ENCODE measurements at places on chromosomes 11 and 22.

- DNase-seq: no peak
Measured at GRCh38 chr11:40306938-40307548, 1152.4 kb downstream of the LRRC4C start.

DNA sequence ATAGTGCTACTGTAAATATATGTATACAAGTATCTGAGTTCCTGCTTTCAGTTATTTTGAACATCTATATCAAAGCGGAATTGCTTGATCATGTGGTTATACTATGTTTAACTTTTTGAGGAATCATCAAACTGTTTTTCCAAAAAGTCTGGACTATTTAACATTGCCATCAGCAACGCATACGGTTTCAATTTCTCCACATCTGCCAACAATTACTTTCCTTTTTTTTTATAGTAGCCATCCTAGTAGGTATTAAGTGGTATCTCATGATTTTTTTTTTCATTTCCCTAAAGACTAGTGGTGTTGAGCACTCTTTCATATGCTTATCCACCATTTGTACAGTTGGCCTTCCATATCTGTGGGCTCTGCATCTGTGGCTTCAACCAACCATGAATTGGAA lies 1.3 kb upstream of the UBE4A start:
- no peak for DNase-seq

DNA sequence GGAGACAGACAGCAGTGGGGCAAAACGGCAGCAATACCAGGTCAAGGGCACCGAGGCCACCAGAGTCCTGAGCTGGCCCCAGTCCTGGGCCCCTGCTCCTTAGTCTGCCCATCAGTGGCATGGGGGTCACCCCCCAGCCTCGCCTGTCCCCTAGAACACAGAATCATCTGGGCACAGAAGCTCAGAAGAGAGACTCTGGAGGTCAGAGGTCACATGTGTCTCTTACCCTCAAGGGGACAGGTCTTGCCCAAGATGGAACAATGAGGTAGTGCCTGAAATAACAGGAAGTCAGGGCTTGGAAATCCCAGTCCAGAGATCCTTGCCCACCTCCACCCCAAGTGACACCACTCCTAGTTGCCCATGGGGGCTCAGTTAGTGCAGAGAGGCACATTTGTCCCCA lies 20.6 kb downstream of the PDE2A start:
- DNase-seq: no peak

DNA sequence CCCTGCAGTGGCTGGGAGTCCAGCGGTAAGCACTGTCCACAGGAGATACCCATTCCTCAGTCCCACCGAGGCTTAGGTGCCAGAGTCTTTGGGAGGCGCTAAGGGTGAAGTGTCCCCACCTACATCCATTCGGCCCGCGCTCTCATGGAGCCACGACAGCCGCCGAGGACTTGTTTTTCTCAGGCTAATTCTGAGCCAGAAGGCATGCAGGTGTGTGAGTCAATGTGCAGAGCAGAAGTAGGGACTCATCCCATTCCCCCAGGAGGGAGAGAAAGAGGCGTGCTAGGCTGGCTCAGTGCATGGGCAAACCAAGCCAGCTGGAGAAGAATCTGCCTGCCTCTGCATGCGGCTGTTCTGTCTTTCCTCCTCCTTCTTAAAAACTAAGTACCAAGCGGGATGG lies 46.6 kb downstream of the KCNC1 start:
- no peak for DNase-seq

DNA sequence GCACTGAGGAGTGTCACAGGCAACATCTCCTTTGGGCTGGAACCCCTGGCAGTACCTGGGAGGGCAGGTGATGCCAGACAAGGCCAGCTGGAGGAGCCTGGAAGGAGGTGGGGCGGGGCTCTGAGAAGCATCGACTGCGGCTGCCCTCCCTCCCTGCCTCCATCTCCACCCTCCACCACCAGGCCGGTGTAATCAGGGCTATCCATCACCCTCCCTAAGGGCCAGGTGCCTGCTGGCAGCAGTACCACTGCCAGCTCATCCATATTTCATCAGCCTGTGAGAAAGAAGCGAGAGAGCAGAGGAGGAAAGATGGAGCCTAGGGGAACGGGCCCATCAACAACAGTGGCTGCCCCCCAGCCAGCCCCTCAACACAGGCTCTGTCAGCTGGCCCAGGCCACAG lies 51.4 kb upstream of the RASD2 start:
- DNase-seq: no peak

GRCh38 chr11:67024410-67024809 lies 1.5 kb downstream of the SYT12 start:
- DNase-seq: no peak

DNA sequence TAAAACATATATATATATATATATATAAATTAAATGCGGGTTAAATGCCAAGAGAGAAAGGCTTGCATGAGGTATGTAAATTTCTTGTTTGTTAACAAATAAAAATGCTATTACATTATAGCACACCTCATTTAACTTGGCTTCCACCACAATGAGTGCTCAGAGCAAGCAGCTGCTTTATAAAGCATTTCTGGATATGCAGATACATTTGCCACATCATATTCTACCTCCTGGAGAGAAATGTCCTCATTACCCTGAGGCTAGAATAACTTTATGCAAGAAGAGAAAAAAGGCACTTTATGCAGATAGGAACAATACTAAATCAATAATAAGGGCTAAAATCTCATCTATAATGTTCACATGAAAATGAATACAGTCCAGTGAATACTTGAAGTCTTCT lies 181.7 kb upstream of the CCDC90B start:
- no peak for DNase-seq

GRCh38 chr11:73401217-73401923 lies 25.2 kb downstream of the RELT start:
- no peak for DNase-seq

GRCh38 chr11:112238041-112238440 lies 11.8 kb downstream of the PTS start:
- DNase-seq: no peak

GRCh38 chr22:35984183-35985175 lies 44.1 kb downstream of the RBFOX2 start:
- no peak for DNase-seq

- no peak for DNase-seq
Measured at GRCh38 chr11:35163702-35164496, 24.9 kb downstream of the CD44 start.

GRCh38 chr11:69010964-69011623 lies 2.0 kb downstream of the MRGPRF start:
- DNase-seq: no peak

GRCh38 chr22:43858156-43858895 lies 4.0 kb downstream of the SULT4A1 start:
- DNase-seq: no peak

DNA sequence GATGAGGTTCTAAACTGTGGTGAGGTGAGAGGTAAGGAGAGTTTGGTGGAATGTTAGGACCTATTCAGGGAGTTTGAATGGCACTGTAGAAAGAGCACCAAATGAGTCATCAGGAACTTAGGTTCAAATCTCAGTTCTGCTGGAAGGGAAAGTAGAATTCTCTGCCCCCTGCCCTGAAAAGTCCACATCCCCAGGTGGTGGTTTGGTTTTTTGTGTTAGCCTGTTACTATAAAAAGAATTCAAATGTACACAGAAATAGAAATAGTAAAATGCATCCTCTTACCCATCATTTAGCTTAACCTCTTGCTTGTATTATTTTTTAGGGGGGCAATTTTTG lies 20.2 kb downstream of the PPFIBP2 start:
- no peak for DNase-seq

GRCh38 chr11:91947215-91947820 lies 277.3 kb upstream of the FAT3 start:
- DNase-seq: no peak

DNA sequence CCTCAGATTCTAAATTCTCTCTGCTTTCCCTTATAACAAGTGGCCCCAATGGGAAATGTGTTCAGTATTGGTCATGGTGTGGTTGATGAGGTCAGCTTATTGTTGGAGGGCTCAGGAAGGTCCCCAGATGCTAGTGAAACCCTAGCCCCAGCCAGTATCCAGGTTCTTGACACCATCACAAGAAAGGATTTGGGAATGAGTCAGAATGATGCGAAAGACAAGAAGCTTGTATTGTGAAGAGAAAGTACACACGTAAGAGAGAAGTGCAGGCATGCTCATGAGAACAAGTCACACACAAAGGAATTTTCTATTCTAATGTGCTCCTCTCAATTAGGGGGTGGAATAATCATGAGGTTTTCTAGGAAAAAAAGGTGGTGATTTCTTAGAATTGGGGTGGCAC lies 34.9 kb upstream of the TRPC6 start:
- no peak for DNase-seq

DNA sequence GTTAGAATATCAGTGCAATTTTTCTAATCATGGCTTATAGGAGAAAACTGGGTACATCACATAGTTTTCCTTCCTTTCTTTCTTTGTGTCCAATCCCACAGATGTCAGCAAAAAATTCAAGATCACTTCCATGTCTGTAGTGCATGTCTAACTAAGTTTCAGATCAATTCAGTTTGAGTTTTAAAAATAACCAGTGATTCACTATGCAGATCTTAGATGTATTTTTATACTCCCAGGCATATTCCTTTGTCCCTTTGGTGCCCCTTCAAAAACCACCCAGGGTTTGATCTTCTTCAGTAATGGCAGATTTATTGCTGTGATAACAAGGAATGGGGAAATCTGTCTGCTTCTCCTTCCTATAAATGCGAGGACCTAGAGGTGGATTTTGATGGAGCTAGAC lies 915.6 kb downstream of the METTL15 start:
- no peak for DNase-seq

DNA sequence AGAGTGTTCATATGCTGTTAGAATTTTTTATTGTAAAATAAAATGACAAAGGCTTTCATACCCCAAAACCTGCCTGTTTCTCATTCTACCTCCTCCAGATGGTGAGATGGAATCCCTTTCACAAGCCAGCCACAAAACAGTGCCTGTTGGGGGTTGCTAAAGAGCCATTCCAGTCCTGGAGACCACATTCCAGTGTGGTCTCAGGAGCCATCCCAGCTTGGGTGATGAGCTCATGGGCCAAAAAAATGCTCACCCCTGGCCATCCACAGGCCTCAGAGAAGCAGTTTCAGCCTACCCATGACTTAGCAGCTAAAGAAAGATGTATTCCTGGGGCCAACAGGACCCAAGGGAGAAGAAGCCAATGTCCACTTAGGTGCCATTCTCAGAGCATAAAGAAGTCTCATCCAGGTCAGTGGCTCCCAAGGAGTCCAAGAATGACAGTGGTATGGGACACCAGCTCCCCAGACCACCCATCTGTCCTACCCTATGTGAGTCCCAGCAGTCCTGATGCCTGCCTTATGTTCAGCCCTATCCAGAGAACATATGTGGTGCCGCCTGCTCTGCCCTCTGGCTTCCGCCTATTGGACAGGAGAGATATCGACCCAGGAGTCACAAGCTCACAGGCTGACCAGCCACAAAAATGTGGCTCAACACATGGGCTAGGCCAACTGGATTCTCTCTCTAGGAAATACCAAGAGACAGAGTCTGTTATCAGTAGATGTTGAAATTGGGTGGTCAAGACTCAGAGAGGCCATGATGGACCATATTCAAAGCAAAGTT lies 26.4 kb downstream of the C11orf91 start:
- no peak for DNase-seq

GRCh38 chr11:61955422-61956135 lies 5.4 kb downstream of the BEST1 start:
- DNase-seq: no peak

GRCh38 chr11:13348305-13348704 lies 70.7 kb downstream of the BMAL1 start:
- no peak for DNase-seq

- no peak for DNase-seq
Measured at GRCh38 chr11:86793307-86793706, 7.0 kb upstream of the PRSS23 start.

DNA sequence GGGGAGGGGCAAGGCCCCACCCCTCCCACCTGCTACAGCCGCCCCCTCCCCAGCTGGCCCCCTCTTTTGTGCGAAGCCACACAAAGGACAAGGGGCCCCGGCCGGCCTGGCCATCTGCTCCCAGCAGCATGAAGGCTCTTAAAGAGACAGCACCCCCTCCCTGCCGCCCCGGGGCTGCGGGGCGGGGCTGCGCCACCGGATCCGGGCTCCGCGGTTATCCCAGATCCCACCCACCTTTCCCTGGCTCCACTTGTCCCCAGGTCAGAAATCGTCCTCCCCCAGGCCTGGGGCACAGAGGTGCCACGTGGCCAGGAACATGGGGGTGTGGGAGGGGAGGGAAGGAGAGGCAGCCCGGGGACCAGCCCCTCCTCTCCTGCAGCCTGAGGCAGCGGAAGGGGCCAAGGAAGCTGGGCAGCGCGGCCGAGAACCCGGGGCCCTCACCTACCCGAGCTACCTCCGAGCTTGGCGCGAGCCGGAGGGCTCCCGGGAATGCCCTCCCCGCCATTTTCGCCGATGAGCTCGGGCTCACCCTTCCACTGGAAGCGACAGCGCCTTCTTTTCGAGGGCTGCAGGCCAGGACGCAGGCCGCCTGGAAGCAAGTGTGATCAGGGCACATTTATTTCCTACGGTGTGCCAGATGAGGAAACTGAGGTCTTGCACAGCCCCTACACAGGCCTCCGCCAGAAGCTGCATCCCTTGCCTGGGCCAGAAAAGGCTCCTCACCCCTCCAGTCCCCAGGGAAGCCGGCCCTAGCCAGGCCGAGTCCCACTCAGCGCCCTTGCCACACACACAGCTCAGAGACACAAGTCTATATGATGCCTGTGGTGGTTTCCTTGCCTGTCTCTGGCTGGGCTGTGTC lies 2.5 kb upstream of the RCOR2 start:
- no peak for DNase-seq

DNA sequence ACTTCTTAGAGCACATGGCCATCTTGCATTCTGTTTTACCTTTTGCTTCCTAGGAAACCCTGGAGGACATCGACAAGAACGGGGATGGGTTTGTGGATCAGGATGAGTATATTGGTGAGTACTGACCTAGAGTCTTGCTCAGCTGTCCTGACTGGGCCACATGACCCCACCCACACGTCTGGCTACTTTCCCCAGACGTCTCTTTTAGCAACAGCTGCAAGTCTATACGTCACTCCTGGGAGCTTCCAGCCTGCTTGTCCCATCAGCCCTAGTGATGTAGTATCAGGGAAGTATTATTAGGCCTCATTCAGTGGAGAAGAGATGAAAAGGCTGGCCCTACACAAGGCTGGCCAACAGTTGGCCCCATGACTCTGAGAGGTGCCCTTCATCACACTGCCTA lies 9.6 kb downstream of the RCN1 start:
- DNase-seq: no peak

GRCh38 chr22:48722661-48723060 lies 1105.0 kb downstream of the BRD1 start:
- no peak for DNase-seq

- no peak for DNase-seq
Measured at GRCh38 chr11:122491509-122491908, 164.0 kb upstream of the UBASH3B start.

GRCh38 chr11:75939992-75940391 lies 125.0 kb downstream of the UVRAG start:
- DNase-seq: no peak

DNA sequence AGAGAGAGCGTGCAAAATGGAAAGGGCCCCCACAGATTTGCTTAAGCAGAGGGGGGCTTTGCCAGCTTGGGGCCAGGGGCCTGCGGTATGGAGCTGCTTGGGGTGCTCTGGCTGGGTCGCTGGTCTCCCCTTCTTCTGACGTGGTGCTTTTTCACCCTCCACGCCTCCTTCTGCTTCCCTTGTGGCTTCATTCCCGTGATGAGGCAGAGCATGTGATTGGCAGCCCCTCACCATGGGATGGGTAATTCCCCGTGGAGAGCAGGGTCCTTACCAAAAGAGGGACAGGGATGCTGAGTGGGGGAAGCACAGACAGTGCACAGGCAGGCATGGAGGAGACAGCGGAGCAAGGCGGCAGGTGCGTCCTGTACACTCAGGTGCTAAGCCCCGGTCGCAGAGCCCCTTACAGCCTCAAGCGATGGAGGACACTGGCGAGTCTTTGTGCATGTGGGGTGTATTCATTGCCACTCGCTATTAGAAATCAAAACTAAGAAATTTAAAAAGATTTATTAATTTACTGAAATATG lies 19.9 kb upstream of the GRAMD4 start:
- no peak for DNase-seq
